ENCODE measurements at places on chromosomes 12 and 14.

GRCh38 chr14:52189325-52189724 is 78.2 kb upstream of the PTGDR start:
- no peak for DNase-seq

- no peak for DNase-seq
Measured at GRCh38 chr12:52539083-52539820, 13.7 kb downstream of the KRT71 start.

GRCh38 chr14:64478634-64479250 is 13.4 kb downstream of the AKAP5 start:
- peak; percentile 32 for DNase-seq

- no peak for DNase-seq
Measured at GRCh38 chr12:69996241-69996640, 171.2 kb downstream of the MYRFL start.

GRCh38 chr14:68943107-68943506 is 36.0 kb downstream of the ACTN1 start:
- DNase-seq, result no peak

DNA sequence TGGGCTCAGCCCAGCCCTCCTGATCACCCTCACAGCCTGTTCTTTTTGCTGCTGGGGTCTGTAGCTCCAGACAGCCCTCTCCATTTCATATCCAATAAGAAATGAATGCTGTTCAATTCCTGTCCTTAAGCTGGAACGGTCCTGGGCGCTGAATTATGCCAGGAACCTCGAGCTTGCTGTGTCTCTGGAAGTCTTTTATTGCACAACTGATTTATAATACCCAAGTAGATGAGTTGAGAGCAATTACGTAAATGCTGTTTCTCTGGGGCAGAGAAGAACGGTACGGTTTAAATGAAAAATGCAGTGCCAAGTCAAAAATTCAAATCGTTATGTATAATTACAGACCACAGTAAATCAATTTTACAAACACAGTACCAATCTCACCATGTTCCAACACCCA is 161.0 kb downstream of the SAMD4A start:
- no peak for DNase-seq

DNA sequence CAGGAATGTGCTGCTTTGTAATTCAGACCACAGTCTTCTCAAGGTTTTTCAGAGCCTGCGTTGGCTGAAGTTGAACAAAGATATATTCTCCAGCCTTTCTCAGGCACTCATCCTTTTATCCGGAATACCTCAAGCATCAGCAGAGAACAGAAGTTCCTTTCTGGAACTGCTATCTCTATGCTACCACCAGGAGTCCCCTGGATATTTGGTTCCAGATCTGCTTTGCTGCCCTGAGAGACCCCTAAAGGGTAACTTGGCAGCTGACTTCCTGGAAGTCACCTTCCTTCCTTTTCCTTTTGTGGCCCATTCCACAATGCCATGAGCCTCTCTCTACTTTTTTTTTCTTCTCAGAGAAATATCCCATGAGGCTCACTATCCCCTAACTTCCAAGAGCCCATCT is 188.2 kb downstream of the PLCZ1 start:
- no peak for DNase-seq

- DNase-seq, result no peak
Measured at GRCh38 chr14:20808162-20808483, 5.5 kb upstream of the RNASE1 start.

GRCh38 chr12:105944628-105945027 is 194.1 kb downstream of the NUAK1 start:
- DNase-seq, result no peak

GRCh38 chr14:60214415-60215126 is 34.5 kb upstream of the PPM1A start:
- DNase-seq, result no peak

- no peak for DNase-seq
Measured at GRCh38 chr12:65993173-65993572, 137.4 kb downstream of the LLPH start.

GRCh38 chr12:10241727-10242126 is 29.1 kb downstream of the GABARAPL1 start:
- no peak for DNase-seq

GRCh38 chr14:64755781-64756221 is 51.6 kb downstream of the PLEKHG3 start:
- no peak for DNase-seq

DNA sequence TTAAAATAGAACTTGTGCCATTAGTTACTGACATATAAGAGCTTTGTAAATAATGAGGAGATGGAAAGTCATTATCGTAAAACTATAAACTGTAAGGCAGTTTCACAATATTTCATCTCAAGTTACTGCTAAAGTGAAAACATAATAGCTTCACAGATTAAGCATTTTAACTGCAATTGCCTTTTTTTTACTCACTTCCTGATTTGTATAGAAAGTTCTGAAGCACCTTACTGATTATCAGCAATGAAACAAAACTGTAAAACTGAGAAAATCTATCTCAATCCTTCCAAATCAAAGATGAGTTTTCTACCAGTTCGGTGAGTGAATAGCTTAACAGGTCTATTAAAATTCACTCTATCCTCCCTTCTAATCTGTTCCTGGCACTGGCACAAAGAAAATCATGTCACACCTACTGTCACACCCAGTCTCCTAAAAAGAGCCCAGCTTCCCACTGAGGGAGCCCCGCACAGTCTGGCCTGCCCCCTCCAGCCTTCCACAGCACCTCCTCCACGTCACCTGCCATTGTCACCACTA is 161.4 kb upstream of the ABCD2 start:
- DNase-seq, result no peak

GRCh38 chr12:23236811-23237210 is 611.8 kb downstream of the ETNK1 start:
- no peak for DNase-seq

DNA sequence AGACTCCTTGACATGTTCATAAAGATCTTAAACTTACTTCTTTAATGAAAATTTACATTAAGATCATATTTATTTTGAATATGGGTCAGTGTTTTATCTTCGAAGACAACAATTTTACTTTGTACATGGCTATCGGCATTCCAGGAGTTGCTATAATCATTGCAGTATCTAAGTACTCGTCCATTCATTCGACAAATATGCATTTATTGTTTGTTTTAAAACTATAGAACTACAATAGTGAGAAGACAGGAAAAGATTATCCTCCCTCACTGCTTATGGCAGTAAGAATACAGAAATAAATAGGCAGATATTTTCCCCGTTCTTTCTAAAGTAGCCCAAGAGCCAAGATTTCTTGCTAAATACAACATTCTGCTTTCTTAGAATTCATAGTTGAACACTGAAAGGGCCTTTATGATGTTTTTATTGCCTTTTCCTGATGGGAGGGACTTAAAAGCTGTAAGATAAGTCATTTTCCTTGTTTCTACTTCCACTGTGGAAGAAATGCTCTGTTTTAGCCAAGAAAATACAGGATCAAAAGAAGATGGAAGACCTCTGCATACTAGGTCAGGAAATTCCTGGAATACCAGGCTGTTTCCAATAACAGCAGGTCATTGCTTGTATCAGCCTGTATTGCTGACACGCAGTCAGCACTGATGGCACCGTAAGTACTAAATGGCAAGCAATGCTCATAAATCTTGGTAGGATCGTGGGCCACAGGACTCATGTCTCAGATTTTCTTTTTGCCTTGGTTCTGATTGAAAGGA is 521.0 kb upstream of the ATP2B1 start:
- no peak for DNase-seq

DNA sequence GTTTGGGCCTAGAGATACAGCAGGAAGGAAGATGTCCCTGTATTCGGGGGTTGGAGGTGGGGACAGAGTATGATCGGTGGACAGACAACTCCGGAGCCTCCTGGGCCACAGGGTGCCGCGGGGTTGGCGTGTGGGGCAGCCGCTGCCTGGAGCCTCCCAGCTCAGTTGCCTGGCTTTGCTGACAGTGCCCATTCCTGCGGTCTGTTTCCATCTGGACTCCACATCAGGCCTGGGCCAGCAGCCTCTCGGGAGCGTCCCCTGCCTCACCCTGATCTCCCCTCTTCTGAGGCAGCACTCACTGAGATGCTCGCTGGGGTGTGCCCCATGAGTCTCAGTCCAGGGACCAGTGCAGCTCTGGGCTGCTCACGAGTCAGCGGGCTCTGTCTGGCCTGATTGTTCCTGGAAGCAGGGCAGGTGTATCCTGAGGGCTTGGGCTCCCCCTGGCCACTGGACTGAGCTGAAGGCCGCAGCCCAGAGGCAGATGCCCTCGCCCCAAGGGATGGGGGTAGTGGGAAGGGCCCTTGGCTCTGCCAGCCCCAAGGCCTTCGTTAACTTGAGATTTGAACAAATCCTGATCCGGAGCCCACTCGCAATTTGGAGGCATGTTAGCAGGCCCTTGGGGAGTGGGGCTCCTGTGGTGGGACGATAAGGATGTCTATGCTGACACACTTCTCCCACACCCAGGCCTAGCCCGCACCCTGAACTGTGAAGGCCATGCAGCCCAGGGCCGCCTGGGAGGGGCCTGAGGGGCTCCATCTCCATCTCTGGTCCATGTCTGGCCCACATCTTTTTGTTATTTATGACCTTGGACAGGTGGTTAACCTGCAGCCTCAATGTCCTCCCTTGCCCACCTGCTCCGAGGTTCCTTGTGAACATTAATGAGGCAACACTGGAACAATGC is 7.5 kb downstream of the HIP1R start:
- no peak for DNase-seq

DNA sequence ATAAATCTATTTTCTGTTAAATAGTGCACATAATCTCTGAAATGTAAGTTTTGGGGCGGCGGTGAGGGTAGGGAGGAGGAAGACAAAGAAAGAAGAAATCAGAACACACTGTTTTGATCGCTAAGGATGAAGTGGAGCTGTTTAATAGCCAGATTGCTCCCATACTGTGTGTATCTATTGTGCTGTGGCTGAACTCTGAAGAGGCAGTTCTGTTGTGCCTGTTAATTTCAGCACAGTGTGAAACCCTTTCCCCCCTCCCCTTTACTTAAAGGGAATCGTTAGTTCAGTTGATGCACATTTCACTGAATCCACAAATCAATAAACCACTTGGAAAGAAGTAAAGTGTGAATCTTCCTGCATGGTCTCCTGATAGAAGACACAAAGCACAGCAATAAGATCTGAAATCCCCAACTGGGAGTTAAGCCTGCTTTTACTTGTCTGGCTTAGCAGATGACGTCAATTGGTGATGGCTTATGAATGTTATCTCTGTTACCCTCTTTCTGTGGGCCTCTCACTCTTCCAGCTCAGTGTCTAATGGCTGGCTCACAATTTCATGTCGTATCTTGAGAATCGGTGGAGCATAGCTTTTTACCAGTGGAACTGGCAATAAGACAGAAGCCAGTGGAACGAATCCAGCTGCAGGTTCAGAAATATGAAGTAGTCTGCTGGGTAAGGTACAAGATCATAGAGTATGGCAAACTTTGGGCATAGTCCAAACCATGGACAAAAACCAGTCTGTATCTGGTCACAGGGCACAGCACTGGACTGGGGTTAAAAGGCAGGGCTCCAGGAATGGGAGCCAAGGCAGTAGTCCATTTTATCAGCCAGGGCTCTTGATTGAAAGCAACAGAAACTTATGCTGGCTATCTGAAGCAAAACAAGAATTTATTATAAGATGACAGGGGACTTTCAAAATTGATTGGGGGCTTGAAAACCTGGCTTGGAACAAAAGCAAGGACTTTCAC is 413.5 kb upstream of the SEL1L start:
- no peak for DNase-seq

GRCh38 chr14:65179918-65180724 is 77.8 kb upstream of the MAX start:
- peak; percentile 72 for DNase-seq

DNA sequence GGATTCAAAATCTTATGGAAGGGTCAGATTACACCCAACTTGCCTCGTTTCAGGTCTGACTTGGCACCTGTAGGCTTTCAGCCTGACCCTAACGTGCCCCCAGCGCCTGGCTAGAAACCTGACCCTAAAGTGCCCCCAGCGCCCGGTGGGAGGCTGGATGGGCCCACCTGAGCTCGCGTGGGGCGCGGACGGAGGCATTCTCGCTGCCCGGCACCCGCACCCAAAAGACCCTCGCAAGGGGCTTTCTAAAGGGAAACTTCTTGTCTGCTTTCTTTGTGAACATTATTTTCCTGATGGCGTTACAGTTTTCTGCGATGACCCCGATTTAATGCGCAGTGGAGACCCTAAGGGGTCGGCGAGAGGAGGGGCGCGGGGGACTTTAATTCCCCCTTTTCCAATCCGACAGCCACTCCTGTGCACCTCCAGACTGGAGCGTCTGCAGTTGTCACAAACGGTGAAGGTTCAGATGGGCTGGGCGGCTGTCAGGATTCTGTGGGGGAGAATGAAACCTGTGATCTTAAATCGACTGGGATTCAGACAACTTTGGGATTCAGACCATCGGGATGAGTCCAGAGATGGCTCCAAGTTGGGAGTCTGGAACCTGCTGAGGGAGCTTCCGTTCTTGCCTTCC is 751 bp upstream of the HRK start:
- no peak for DNase-seq

DNA sequence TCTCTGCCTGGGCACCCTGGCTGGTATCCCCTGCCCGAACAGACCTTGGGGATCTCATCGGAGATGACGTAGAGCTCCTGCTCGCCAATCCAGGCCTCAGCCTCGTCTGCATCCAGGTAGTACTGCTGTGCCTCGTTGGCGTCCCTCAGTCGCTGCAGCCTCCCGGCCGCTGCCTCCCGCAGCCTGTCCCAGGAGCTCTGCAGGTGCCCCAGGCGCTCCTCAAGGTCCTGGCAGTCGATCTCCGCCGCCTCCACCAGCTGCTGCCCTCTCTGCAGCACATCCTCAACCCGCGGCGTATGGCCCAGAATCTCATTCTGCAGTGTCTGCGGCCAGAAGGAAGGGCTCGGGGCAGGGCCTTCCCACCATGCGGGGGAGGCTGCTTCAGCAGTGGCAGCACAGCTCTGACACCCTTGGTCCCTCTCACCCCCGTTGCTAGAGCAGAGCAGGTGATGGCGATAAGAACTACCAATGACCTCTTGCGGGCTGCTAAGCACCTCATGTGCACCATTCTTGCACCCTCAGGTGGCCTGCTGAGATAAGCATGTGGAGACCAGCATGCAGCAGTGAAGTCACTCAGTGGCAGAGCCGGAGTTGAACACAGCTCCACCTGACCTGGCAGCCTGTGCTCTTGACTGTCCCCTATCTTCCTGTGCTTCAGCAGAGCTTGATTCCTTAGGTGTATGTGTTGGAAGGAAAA is 71.0 kb downstream of the PLEKHG3 start:
- DNase-seq, result no peak

GRCh38 chr12:122366685-122367475 is 55.6 kb downstream of the CLIP1 start:
- no peak for DNase-seq

GRCh38 chr14:98130691-98131090 is 1141.3 kb downstream of the BCL11B start:
- DNase-seq, result no peak

DNA sequence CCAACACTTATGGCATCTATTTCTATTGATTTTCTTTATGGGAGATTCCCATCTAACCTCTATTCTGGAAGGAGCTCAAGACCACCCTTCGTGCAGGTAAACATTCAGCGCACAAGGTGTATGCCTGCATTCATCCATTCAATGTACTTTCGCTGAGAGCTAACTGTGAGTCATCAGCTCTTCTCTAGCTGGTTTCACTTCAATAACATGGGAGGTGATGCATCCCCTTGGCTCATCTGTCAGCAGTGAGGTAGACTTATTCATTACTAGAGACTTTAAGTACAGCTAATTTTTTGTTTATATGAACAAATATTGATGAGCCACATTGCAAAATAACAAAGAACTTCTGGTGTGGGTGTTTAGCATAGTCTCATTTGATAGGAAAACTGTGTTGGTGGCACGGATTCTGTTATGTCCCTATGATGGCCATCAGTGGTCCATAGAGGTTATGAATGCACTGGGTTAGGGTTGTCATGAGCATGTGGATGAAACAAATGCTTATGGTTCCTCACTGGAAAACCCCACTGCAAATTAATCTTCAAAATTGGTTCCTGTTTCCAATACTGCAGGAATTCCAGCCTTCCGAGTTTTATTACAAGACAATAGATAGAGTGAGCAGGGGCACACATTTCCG is 1151.0 kb downstream of the BCL11B start:
- no peak for DNase-seq

Data from GM13977 (cell line).